Stimulated activated CD4-positive, alpha-beta T cell treated with anti-CD3 and anti-CD28 coated beads, Interleukin-1b, Interleukin-23, amount 100 ng/mL, for 1 hour (primary cell): ENCODE measurements at places on chromosomes 13 and 19.

DNA sequence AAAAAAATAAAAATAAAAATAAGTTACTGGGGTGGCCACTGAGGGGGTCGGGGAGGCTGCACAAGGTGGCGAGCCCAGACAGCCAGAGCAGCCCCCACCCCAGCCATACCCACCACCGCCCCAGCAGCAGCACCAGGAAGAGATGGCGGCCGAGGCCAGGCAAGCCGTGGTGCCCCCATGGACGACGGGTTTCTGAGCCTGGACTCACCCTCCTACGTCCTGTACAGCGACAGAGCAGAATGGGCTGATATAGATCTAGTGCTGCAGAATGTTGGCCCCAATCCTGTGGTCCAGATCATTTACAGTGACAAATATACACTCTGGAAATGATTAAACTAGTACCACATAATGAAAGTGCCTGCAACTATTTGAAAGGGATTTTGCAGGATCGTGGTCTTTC lies 71.6 kb upstream of the ZDHHC20 start:
- no peak for DNase-seq

DNA sequence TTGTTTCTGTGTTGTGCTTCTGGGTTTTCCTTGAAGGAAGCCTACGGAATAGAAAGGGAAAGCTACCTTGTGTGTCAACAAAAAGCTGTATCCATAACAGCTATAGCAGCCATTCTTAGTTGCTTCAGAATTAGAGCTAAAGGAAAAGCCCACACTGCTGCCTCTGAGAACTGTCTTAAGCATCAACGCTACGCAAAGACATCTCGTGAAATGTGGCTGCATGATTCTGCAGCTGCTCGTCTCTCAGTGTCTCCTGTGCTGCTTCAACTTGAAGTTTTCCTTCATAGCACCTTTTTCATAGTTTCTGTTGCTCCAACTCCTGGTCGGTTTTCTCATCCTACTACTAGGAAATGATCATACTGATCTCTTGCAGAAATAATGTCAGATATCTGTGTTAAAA lies 140.9 kb upstream of the MAB21L1 start:
- no peak for DNase-seq

- DNase-seq, result no peak
Measured at GRCh38 chr19:38304352-38304865, 358 bp downstream of the C19orf33 start.

GRCh38 chr19:33801411-33801810 lies 4.7 kb downstream of the KCTD15 start:
- DNase-seq, result no peak
